H1 (cell line): ENCODE measurements at places on chromosomes 12 and 14.
A peak's percentile ranks its signal among the peaks of the same experiment; 100 is the strongest.

- no peak for DNase-seq
These were observed 62.6 kb upstream of the IGF1 start for GRCh38 chr12:102542816-102543440.

DNA sequence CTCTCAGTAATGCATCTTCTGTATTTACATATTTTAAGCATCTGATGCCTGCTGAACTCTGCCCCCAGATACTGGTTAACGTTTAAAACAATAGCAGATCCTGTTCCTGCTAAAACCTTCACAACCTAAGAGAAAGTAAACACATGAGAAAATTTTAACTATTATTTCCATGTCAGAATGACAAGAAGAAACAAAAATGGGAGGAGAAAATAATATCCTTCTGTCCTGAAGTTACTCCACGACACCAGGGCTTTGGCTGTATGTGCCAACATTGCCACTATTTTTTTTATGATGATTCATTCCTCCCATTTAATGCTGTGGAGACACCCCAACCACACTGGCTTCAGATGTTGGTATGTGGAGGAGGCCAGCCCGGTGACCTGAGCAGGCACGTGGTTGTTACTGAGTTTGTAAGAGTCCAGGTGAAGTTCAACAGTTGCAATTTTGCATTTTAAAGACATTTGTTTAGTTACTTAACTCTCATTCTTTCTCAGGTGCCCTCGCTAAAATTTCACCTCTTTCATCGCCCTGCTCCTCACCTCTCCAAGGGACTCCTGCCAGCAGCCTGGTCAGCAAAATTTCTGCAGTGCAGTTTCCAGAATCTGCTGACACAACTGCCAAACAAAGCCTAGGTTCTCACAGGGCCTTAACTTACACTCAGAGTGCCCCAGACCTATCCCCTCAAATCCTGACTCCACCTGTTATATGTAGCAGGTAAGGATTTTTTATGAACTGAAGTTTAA, 65.5 kb upstream of the SLCO1C1 start:
- no peak for DNase-seq

GRCh38 chr12:27399074-27399473, 47.5 kb upstream of the SMCO2 start:
- DNase-seq, result no peak

DNA sequence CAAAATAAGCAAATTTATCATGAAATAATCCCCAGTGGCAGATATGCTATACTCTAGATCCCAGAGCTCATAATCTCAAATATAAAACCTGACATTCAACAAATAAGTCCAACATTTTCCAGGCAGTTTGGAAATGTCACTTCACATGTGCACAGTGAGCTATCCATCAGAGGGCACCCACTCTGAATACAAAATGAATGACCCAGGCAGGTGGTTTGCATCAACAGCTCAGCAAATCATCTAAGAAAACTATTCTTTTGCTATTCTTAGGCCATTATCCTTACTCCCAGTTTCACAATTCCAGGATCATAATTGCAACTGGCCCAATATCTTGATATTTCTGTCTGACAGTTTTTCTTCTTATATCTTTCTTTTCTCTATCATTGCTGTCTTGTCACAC, 38.5 kb downstream of the TRIM9 start:
- no peak for DNase-seq

GRCh38 chr12:57850854-57851430, 4.4 kb upstream of the CTDSP2 start:
- DNase-seq, result no peak

DNA sequence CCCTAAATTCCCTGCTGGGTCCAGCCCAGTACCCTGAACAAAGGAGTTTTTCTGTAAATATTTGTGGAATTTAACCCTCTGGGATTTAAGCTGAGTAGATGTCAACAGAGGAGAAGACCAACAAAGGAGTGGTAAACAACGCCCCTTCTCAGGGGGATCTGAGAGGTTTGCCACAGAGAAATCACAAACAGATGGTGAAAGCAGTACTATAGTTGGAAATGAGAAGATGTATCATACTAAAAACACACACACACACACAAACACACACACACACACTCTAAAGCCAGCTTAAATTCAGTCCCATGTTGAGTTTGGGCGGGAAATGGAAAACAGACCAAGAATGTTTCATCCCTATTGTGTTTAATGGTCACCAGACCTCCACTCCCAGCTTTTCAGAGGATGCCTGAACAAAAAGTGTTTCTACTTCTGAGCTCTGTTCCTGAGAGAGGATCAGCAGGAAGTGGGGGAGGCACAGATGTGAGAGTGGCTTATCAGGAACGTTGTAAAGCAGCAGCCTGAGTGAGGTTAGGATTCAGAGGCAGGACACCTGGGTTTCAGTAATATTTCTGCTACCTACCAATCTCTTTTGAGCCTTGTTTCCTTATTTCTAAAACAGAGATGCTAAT, 3.2 kb downstream of the BIN2 start:
- no peak for DNase-seq

- DNase-seq, result no peak
These were observed 284.1 kb upstream of the FOXG1 start for GRCh38 chr14:28482251-28483040.

- no peak for DNase-seq
These were observed 35.2 kb downstream of the TMEM132D start for GRCh38 chr12:129868575-129868974.

GRCh38 chr12:27190761-27191160, 53.3 kb upstream of the STK38L start:
- no peak for DNase-seq

DNA sequence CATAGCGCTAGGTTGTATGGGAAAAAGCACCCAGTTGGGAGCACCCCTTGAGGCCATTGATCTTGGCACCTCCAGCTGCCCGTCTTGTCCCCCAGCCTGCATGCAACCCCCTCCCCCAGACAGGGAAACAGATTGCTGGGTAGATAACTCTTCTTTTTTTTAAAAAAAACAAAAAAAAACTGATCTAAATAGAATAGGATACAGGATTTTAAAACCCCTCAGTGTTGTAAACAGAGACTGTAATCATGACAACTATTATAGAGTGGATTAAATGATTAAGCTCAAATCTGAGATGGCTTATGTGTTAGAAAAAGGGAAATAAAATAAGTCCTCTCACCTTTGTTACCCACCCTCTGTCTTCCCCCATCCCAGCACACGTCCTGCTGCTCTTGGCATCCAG, 48.9 kb downstream of the MAX start:
- no peak for DNase-seq

DNA sequence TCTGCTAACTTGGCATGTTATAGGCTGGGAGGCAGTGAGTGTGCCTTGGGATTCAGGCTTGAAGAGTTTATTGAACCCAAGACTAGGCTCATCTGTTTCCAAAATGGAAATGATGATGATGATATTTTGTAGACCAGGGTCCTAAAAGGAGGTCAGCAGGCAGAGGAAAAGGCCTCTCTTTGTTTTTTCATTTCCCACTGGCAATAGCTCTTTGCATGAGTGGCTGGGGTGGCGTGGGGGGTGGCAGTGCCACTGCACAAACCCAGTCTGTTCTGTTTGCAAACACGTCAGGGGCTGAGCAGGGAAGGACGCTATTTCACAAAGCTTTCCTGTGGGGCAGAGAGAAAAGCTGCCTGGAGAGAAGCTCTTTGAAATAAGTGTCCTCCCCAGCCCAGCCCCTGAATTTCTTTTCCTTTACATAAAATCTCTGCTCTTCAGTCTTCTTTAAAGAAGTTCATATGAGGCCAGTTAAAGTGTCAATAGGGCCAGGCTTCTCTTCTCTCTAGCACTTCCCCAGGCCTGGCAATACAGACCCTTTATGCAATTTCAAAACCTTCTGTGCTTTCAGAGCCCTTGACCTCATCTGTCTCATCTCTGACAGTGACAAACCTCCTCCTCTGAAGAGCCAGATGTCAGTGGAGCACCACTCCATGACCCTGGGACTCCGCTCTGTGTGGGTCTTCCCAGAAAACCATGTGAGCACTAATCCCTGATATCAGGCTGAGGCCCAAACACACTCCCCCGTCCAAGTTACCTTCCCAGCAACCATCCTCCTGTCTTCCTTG, 72.8 kb downstream of the ZNF664 start:
- DNase-seq, result no peak

GRCh38 chr12:67069451-67070306, 199.5 kb upstream of the CAND1 start:
- peak; percentile 79 for DNase-seq

DNA sequence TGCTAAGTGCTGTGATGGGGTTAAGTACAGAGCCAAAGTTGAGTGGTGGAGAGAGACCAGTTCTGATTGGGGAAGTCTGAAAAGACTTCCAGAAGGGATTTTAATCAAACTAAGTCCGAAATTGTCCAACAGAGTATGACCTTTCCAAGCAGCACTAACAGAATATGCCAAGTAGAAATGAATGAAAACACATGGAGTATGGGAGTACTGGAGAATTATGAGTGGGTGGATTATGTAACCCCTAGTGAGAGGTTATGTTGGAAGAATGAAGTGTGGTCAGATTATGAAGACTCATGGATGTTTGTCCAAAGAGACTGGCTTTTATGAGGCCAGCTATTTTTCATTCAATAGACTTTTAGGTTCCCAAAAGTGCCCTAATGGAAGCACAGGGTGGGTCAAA, 94.0 kb upstream of the PLEKHA5 start:
- DNase-seq, result no peak

DNA sequence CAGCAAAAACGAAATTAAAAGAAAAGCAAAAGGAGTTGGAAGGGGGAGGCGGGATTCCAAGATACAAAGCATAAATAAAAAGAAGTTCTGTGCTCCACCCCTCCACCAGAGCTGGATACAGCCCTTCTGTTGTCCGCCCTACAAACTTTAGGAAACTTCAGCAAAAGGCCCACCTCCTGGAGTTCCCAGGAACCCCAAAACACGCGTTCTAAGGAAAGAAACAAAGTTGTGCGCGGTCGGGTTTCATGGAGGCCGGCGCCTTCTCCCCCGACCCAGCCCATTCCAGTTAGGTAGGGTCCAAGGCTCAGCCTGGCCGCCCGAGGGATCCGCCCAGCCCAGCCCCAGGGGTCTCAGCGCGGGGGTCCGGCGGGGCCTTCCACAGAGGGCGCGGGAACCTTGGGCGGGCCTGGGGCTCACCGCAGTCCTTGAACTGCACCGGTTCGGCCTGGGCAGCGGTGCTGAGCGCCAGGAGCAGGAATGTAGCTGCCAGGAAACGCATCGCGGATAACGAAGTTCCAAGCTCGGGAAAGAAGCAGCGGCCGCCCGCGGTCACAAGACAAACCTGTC, at the start of gene NPC2:
Gene NPC2 (minus strand): TSS at position 530 of the 567 bp plus-strand sequence. CDS start 31 bp downstream, at position 499.
- no peak for DNase-seq

DNA sequence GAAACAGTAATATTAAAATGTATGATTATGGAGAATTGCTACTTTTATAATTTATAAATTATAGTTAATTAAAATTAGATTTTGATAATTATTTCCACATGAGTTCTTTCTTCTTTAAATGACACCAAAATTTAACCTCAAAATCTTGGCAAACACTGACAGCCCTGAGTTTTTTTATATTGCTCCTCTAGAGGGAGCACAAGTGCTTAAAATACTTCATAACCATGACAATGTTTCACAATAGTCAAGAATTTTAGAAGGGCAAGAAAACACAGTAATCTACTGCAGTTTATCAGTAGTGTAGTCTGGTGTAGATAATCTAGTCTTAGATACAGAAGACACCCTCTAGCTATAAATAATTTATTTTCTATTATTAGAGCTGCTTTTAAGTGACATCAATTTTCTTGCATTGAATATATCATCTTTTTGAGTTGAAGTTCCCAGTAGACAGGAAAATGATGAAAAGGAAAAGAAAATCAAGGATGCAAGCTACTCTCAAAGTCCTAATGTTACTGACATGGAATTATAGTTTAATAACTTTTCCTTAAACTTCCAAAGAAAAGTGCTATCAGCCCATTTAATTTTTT, 14.3 kb upstream of the PTGER2 start:
- DNase-seq, result no peak

- no peak for DNase-seq
These were observed 59.2 kb upstream of the TSPAN8 start for GRCh38 chr12:71216725-71217579.

- DNase-seq, result no peak
These were observed 10.9 kb upstream of the IL22 start for GRCh38 chr12:68264158-68264855.
